CD4-positive, alpha-beta T cell treated with Interleukin-6 at 100 ng/mL for 8 hours (primary cell): ENCODE measurements at places on chromosomes 13 and 19.
A peak's percentile ranks its signal among the peaks of the same experiment; 100 is the strongest.

GRCh38 chr13:66543780-66544179 lies 686.4 kb downstream of the PCDH9 start:
- DNase-seq, result no peak

DNA sequence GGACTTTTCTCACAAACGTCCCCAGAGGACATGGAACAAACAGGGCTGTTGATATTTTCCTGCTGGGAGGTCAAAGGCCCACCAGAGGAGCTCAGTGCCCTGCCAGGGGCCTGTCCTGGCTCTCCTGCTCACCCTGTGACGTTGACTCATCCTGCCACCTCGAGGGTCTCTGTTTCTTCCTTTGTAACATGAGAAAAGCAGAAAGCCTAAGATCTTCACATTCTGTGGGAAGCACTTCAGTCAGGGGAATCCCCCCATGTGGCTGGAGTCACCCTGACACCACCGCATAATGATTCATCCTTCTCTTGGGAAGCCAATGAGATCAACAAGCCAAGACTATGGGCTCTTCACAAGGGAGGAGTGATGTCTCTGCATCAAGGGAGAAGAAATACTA lies 147.9 kb downstream of the KATNAL1 start:
- DNase-seq, result no peak

- no peak for DNase-seq
Measured at GRCh38 chr19:29245215-29245614, 32.3 kb upstream of the UQCRFS1 start.

GRCh38 chr19:7961920-7962626 lies 18.6 kb upstream of the TIMM44 start:
- DNase-seq, result no peak

DNA sequence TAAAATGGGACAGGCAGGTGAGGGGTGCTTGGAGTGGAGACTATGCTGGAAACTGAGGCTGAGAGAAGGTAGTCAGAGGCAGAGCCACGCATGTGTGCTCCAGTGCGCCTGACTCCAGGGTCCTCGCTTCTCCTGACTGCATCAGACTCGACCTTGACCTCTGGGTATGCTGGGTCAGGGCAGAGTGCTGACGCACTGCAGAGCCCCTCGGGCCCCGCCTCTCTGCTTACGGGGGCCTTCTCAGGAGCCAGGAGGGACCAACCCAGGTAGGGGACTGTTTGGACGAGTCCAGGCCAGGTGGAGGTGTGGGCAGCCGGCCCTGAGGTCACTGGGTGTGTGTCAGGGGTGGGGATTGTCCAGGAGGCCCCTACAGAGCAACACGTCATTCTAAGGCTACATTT lies 22.9 kb upstream of the SLC7A10 start:
- DNase-seq, result no peak

- DNase-seq, result no peak
Measured at GRCh38 chr19:45528149-45528743, 21.0 kb downstream of the VASP start.

DNA sequence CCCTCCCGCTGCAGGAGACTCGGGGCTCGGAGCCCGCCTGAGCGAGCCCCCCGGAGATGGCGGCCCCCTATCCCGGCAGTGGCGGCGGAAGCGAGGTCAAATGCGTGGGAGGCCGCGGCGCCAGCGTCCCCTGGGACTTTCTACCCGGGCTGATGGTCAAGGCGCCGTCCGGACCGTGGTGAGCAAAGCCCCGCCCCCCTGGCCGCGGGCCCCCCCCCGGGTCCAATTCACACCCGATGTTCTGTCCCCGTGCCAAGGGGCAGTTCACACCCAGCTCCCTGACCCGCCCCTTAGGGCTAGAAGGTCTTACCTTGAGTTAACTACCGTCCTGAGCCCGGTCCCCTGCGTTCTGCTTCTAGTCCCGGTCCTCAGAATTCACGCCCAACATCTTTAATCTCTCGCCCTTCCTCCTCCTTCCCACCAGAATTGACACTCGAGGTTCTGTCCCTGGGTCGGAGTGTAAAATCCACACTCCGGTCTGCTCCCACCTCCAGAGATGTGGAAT lies 1.4 kb downstream of the NPAS1 start:
- no peak for DNase-seq

- peak; percentile 18 for DNase-seq
Measured at GRCh38 chr19:294946-295686, 3.9 kb upstream of the PLPP2 start.

DNA sequence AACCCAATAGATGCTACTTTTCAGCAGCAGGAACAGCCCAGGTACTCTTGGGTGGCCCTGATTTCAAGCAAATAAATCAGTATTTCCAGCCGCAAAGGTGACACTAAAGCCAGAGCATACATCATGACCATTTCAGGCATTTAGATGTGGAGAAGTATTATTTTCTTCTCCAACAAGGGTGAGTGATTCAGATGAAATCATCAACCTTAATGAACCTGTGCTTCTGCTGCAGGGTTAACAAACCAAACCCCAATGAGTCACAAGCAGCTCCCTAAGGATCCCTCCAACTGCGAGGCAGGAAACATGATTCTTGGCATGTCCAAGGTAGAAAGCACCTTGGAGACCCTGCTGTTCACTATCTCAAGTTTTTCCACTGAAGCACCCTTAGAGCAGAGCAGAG lies 32.7 kb downstream of the MBNL2 start:
- DNase-seq, result no peak

DNA sequence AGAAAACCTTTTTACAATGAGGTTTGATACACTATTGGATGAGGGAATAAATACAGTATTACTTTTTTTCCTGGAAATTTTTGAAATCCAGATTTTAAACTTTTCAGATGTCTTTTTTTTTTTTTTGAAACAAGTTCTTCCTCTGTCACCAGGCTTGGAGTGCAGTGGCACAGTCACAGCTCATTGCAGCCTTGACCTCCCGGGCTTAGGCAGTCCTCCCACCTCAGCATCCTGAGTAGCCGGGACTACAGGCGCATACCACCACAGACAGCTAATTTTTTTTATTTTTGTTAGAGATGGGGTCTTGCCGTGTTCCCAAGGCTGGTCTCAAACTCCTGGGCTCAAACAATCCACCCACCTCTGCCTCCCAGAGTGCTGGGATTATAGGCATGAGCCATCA lies 96.8 kb downstream of the RNF17 start:
- no peak for DNase-seq

GRCh38 chr19:29695765-29696564 lies 19.1 kb downstream of the C19orf12 start:
- no peak for DNase-seq

DNA sequence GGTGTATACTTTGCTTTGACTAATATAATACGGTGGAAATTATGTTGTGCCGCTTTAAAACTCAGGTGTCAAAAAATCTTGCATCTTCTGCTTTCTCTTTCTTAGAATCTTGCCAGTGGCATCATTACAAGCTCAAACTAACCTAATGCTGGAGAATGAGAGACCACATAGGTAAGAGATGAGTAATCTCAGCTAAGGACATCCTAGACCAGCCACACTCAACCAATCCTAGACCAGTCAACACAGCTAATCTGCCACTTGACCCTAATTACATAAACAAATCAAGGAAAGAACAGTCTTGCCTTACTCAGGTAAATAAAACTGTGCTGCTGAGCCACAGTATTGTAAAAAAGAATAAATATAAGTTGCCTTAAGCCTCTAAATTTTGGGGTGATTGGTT lies 1323.9 kb upstream of the SPRY2 start:
- DNase-seq, result no peak
